MCF 10A (cell line): ENCODE measurements at places on chromosomes 4 and X. TPM values are rescaled to one million over a fixed set of nuclear protein-coding genes. Genes with fewer than 3 reads are reported as not detected.

GRCh38 chr4:84722720-84723119 lies 139.8 kb downstream of the CDS1 start:
- H3K27ac ChIP-seq, result no peak overlapping the region
- H3K4me3 ChIP-seq, result no peak overlapping the region
- no peak for DNase-seq
- peaks cover 46% of the 10 kb centered on the region for H3K36me3 ChIP-seq
- no peaks in the 10 kb centered on the region for H3K4me1 ChIP-seq
- H3K27me3 ChIP-seq, result no peaks in the 10 kb centered on the region

GRCh38 chrX:8037593-8038348 lies 110.6 kb upstream of the PNPLA4 start:
- H3K36me3 ChIP-seq, result no peaks in the 10 kb centered on the region
- H3K4me3 ChIP-seq, result no peak overlapping the region
- no peak for DNase-seq
- no peaks in the 10 kb centered on the region for H3K4me1 ChIP-seq

DNA sequence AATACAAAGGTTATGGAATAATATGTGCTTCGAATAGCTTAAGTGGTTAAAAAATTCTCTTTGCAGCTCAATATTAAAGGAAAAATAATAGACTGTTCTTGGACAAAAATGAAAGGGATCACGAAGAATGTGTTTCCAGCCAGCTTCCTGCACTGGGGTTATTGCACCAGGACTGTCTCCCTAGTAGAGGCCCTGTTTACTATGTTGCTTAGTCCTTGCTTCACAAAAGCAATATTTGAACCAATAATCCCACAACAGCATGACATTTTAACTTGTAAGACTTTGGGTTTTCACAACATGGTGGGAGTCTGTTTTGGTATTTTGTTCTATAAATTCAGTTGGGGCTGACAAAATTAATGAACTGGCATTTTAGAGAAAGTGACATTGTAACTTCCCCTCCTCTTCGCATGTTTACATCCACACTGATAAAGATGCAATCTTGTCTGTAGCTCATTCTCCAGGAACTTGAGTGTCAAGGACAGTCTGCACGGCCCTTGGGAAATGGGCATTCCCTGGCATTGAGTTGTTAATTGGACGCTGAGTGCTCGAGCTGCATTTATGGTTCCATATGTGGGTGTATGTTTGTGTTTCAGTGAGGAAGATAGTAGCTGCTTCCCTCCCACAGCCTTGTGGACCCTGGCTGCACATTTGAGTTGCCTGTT lies 39.0 kb downstream of the SHROOM2 start:
- no peak overlapping the region for H3K27ac ChIP-seq
- no peak for DNase-seq
- H3K36me3 ChIP-seq, result no peaks in the 10 kb centered on the region

- H3K4me1 ChIP-seq, result peaks cover 6% of the 10 kb centered on the region
- no peak overlapping the region for H3K4me3 ChIP-seq
- H3K27ac ChIP-seq, result no peak overlapping the region
- peak; percentile 80 for DNase-seq
These were observed 50.5 kb downstream of the IL15 start for GRCh38 chr4:141686879-141687278.

- no peak for DNase-seq
- H3K4me3 ChIP-seq, result no peak overlapping the region
- H3K27me3 ChIP-seq, result no peaks in the 10 kb centered on the region
- H3K36me3 ChIP-seq, result peaks cover 18% of the 10 kb centered on the region
- H3K4me1 ChIP-seq, result peaks cover 21% of the 10 kb centered on the region
These were observed 1.4 kb downstream of the CCNI start for GRCh38 chr4:77074381-77074831.

GRCh38 chr4:155964016-155964891 lies 10.6 kb upstream of the CTSO start:
- H3K27ac ChIP-seq, result no peak overlapping the region
- no peaks in the 10 kb centered on the region for H3K27me3 ChIP-seq
- H3K4me1 ChIP-seq, result no peaks in the 10 kb centered on the region
- H3K36me3 ChIP-seq, result no peaks in the 10 kb centered on the region
- DNase-seq, result no peak
- H3K4me3 ChIP-seq, result no peak overlapping the region

Gene MCF2
- total RNA-seq, result 1.5 and 2.1 TPM in 2 replicates

DNA sequence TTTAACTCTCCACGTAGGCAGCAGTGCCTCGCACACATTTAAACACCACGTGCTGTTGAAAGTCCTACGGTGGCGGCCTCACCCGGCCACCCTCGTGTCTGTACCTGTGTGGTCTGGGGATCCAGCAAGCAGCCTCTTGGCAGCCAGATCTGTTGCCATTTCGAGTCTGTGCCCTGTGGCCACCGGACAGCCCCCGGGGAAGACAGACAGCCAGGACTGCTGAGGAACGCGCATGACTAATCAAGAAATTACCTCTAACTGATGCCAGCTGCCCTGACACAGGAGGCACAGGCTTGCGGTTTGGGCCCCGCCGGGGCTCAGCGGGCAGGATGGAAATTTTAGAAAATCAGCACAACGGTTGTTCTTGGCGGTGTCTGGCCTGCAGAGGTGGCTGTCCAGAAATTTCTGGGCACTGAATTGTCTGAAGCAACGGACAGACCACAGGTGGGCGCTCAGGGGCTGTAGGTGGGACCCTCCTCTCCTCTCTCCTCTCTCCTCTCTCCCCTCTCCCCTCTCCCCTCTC lies 15.6 kb upstream of the ASMTL start:
- H3K4me3 ChIP-seq, result no peak overlapping the region
- peaks cover 38% of the 10 kb centered on the region for H3K27me3 ChIP-seq
- H3K36me3 ChIP-seq, result no peaks in the 10 kb centered on the region
- no peaks in the 10 kb centered on the region for H3K4me1 ChIP-seq
- peak; percentile 83 for DNase-seq
- no peak overlapping the region for H3K27ac ChIP-seq

- peaks cover 54% of the 10 kb centered on the region for H3K36me3 ChIP-seq
- H3K4me1 ChIP-seq, result no peaks in the 10 kb centered on the region
- H3K27me3 ChIP-seq, result no peaks in the 10 kb centered on the region
- no peak overlapping the region for H3K27ac ChIP-seq
These were observed 23.6 kb downstream of the NUDT9 start for GRCh38 chr4:87445964-87446363.
